IPS DF 19.7 (cell line): ENCODE measurements at places on chromosomes 7 and 10.

- no peak for DNase-seq
Observed at GRCh38 chr10:114758331-114758730, 63.2 kb upstream of the FHIP2A start.

- no peak for DNase-seq
Observed at GRCh38 chr10:124386186-124387077, 32.3 kb downstream of the OAT start.

GRCh38 chr10:1187855-1188557 lies 131.8 kb downstream of the WDR37 start:
- DNase-seq: no peak

DNA sequence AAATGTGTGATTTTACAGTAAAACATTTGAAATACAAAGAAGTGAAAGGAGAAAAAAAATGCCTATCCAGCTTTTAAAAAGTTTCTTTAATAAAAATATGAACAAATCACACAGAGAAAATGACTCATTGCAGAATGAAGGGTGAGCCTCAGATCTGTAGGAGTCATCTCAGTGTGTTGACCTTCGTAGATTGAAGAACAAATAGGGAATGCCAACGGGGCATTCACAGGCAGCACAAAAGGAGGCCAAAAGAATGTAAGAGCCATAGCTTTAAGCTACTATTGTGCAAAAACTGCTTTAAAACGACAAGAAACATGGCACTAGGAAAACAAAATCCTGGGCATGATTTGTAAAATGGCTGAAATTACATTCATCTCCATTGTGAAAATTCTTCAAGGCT lies 782.7 kb upstream of the CELF2 start:
- DNase-seq: no peak

DNA sequence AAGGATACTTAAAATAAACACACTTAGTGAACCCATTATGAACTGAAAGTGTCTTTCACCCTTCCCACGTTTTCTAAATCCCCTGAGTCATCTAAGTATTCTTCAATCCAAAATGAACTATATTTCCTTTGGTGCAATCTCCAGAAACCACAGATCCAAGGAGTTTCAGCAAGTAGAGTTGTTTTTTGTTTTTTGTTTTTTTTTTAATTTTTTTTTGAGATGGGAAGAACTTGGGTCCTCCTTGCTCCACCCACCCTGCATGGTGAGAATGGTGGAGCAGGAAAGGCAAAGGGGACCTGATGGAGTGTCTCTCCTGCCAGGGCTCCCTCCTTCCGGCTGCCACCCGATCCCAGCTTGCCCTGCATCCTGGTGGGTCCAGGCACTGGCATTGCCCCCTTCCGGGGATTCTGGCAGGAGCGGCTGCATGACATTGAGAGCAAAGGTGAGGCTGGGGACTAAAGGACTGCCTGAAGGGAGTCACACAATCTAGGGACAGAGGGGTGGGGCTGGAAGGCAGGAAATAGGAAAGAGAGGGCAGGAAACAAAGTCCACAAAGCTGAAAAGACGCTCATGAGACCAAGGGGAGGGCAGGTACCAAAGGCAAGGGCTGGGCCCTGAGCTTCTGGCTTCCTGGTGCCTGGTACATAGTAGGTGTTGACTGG lies 12.1 kb downstream of the ATG9B start:
- no peak for DNase-seq
